ENCODE measurements at places on chromosomes 5 and 9. TPM values are rescaled to one million over a fixed set of nuclear protein-coding genes. Genes with fewer than 3 reads are reported as not detected.

DNA sequence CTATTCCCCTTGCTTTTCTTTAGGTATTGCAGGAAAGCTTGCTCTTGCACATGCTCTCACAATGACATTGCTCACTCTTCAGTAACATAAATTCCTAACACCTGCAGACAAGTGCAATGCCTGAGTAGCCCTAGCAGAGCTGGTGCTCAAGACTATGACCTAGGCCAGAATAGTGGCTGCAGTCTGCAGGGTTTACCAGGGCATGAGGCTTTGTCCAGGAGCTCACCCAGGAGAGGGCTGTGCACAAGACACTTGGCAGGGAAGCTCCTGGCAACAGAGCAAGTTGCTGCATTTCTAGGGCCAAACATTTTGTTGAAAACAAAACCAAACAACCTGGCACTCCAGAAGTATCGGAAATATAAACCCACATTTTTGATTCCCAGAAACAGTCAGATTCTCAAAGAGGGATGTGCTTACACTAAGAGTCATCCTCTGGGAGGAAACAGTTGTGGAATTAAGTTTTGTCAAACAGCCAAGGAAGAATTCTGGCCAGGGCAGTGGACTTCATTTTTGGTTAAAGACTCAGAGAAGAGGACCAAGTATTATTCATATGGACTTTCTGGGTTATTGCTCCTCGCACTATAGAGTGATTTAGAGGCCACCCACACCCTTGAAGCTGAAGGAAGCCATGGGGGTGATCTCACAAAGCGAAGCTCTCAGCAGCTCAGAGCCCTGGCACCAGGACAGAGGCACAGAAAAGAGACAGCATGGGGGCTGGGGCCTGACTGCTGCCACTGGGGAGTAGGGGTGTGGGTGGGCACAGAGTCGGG lies 44.9 kb downstream of the MACROH2A1 start:
- H3K4me3 ChIP-seq: no peak overlapping the region
- peaks cover 48% of the 10 kb centered on the region for H3K4me1 ChIP-seq
- no peak for DNase-seq
- H3K27me3 ChIP-seq: no peaks in the 10 kb centered on the region

SLC36A2 gene
- total RNA-seq: not detected

GRCh38 chr5:157486861-157487260 lies 26.8 kb downstream of the NIPAL4 start:
- no peak for DNase-seq
- peaks cover 26% of the 10 kb centered on the region for H3K4me1 ChIP-seq
- no peaks in the 10 kb centered on the region for H3K27me3 ChIP-seq
- H3K4me3 ChIP-seq: no peak overlapping the region
- H3K27ac ChIP-seq: no peak overlapping the region

- H3K4me1 ChIP-seq: no peaks in the 10 kb centered on the region
- H3K4me3 ChIP-seq: no peak overlapping the region
- H3K27ac ChIP-seq: no peak overlapping the region
Observed at GRCh38 chr9:1207686-1208085, 157.5 kb downstream of the DMRT2 start.

OLFM1 gene
- not detected for total RNA-seq

DNA sequence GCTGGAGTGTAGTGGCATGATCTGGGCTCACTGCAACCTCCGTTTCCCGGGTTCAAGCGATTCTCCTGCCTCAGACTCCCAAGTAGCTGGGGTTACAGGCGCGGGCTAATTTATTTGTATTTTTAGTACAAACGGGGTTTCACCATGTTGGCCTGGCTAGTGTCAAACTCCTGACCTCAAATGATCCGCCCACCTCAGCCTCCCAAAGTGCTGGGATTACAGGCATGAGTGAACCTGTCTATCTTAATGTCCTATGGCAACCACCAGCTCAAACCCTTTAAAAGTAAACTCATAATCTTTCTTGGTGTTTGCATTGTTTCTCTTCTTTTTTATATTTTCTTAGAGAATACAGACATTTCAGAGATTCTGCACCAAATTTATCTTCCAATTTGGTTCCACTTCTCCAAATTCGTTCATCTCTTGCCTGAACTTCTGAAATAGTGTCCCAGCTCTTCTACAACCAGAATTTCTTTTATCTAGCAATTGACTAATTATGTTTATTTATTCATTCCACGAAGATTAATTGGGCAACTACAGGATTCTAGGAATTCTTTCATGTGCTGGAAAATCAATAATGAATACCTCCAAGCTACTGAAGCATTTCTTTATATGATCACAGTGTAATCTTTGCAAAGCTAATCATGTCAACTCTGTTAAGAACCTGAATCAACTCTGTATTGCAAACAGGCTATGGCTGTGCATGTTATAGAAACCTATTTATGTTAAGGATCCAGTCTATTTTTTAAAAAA lies 60.0 kb upstream of the TYRP1 start:
- no peaks in the 10 kb centered on the region for H3K27me3 ChIP-seq
- no peak for DNase-seq
- H3K36me3 ChIP-seq: no peaks in the 10 kb centered on the region
- H3K4me3 ChIP-seq: no peak overlapping the region
- no peak overlapping the region for H3K27ac ChIP-seq

GRCh38 chr5:132132138-132132537 lies 58.5 kb downstream of the CSF2 start:
- H3K27ac ChIP-seq: no peak overlapping the region
- DNase-seq: no peak
- no peaks in the 10 kb centered on the region for H3K4me1 ChIP-seq
- no peak overlapping the region for H3K4me3 ChIP-seq

GRCh38 chr5:164098531-164098930 lies 593.1 kb downstream of the MAT2B start:
- no peak for DNase-seq
- H3K4me1 ChIP-seq: no peaks in the 10 kb centered on the region
- H3K36me3 ChIP-seq: no peaks in the 10 kb centered on the region
- no peak overlapping the region for H3K4me3 ChIP-seq
- no peaks in the 10 kb centered on the region for H3K27me3 ChIP-seq
